ENCODE measurements at places on chromosomes 1 and 21.

GRCh38 chr1:26126321-26127084, 14.9 kb downstream of the PDIK1L start:
- no peak for DNase-seq

GRCh38 chr1:241020851-241021697, 335.9 kb downstream of the RGS7 start:
- peak; percentile 13 for DNase-seq

- no peak for DNase-seq
These were observed 22.1 kb downstream of the PAX7 start for GRCh38 chr1:18652791-18653190.

DNA sequence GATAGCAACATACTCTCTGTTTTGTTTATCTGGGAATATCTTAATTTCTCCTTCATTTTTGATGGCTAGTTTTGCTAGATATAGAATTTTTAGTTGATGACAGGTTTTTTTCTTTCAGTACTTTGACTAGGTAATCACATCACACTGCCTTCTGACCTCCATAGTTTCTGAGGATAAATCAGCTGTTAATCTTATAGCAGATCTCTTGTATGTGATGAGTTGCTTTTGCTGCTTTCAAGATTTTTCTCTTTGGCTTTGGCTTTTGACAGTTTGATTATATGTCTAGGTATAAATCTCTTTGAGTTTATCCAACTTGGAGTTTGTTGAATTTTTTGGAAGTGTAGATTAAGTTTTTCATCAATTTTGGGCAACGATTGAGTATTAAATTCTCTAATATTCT, 142.6 kb downstream of the ZNF644 start:
- DNase-seq = no peak

DNA sequence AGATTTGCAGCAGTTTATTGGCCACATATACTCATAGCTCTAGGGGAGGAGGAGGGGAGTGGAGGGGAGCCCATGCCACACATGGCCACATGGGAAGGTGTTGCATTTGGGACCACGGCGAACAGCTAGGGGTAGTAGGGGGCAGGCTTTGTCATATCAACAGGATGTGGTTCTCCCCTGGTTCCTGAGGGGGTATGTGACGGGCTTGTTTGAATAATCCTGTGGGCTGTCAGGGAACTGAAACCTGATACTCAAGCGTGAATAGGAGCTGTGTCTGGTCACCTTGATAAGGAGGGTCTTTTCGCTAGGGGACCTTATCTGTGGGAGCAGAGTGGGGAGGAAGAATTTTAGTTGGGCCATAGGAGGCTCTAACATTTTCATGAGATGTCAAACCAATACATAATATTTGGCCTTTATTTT, 264.7 kb downstream of the CTH start:
- DNase-seq = no peak

DNA sequence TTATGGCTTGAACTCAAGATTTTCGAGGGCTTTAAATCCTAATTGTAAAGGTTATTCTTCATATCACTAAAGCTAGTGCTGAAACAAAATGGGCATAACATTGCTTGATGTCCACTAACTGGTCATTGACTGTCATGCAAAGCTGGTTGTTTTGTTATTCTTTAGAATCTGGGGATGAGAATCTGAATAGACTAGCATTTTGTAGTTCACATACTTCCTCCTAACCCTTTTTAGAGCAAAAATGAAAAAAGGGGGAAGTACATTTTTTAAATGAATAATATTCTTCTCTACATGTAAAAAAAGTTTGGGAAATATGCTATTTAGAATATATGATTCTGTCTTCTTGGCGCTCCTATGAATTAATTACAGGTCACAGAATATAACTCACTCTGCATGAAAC, 72.2 kb upstream of the HMCN1 start:
- DNase-seq = no peak

DNA sequence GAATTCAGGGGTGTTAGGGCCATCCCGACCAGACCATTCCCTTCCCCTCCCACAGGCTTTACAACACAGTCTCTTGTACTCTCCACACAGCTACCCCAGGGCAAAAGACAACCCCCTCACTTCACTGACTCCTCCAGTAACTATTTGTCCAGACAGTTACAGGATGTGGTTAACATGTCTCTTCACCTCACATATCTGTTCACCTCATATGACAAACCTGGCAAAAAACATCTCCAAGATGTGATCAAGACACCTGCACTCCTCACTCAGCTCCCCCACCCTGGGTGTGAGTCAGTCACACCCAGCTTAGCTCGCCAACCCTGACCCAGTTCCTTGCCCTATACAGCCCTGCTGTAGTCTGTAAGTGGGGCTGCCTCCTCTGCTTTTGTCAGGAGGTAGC, 490.5 kb upstream of the CHRM3 start:
- DNase-seq = no peak

GRCh38 chr1:215744419-215744818, 177.3 kb downstream of the KCTD3 start:
- no peak for DNase-seq

GRCh38 chr1:181037386-181037785, 3.6 kb downstream of the MR1 start:
- no peak for DNase-seq

DNA sequence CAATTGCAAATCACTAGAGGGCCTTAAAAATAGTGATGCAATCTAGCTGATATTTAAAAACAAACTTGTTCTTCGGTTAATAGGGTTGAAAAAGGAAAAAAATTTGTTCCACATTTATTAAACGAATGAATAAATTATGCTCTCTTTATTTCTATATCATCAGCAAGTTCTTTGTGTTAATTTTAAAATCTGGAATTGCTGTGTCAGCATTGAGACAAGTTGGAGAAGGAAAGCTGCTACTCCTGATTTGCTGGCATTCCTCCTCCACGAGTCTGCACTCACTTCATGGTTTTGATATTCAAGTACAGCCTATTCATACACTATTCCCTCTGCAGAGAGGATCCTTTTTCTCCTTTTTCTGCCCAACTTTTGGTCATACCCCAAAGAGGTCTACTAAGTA, 117.6 kb downstream of the MRPL39 start:
- DNase-seq = no peak

GRCh38 chr1:243848858-243849420, 1.1 kb downstream of the AKT3 start:
- peak; percentile 85 for DNase-seq

GRCh38 chr1:4169991-4170390, 269.9 kb upstream of the C1orf174 start:
- DNase-seq = no peak

- no peak for DNase-seq
These were observed 6.5 kb downstream of the F3 start for GRCh38 chr1:94535095-94535494.

GRCh38 chr1:172252321-172252720, 168.2 kb upstream of the C1orf105 start:
- DNase-seq = no peak

GRCh38 chr1:180927841-180928240, 15.1 kb downstream of the KIAA1614 start:
- peak; percentile 80 for DNase-seq

DNA sequence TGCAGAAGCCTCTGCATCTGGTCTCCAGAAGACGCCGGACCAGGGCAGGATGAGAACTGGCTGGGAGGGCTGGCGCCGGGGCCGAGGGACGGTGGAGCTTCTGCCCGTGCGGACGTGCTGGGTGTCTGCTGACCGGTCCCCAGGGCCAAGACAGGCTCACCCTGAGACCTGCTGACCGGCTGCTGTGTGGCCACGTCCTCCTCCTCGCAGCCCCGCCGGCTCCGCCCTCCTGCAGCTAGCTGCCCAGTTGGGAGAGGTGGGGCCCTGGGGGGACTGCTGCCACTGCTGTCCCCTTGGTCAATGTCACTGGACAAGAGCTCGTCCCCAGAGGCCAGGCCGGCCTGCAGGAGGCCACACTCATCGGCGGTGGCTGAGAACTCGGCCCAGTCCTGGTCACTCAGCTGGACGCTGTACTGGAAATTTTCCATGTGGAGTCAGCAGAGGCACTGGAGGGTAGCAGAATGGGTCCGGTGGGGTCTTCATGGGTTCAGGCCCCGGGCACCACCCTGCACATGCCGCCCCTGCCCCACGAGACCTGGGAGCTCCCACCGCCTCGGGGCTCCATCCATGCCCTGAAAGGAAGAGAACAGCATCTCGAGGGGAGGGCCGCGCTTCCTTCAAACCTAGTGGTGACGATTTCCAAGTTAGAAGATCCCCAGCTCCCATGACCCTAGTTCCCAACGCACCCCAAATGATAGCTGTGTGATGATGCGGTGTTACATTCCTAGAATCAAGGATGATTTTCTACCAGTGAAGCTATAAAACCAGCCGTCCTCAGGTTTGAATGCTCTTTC, 1.1 kb downstream of the PERM1 start:
- no peak for DNase-seq

GRCh38 chr1:186978596-186979556, 150.1 kb downstream of the PLA2G4A start:
- peak; percentile 33 for DNase-seq

DNA sequence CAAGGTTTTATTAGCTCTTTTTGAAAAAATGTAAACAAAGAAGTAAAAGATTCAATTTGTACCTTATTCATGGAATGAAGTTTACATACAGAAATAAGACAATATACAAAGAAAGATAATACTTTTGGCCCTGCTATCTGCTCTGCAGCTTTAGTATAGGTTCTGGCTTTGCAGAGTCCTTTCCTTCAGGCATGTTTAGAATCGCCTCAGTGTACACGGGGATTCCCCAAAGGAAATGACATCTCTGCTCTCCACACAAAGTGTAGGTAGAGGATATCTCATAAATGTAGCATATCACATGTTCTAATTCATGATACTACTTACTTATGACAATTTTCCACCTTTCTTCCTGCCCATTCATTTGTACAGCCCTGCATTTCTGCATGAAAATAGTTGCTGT, 222.6 kb upstream of the DPYD start:
- no peak for DNase-seq

DNA sequence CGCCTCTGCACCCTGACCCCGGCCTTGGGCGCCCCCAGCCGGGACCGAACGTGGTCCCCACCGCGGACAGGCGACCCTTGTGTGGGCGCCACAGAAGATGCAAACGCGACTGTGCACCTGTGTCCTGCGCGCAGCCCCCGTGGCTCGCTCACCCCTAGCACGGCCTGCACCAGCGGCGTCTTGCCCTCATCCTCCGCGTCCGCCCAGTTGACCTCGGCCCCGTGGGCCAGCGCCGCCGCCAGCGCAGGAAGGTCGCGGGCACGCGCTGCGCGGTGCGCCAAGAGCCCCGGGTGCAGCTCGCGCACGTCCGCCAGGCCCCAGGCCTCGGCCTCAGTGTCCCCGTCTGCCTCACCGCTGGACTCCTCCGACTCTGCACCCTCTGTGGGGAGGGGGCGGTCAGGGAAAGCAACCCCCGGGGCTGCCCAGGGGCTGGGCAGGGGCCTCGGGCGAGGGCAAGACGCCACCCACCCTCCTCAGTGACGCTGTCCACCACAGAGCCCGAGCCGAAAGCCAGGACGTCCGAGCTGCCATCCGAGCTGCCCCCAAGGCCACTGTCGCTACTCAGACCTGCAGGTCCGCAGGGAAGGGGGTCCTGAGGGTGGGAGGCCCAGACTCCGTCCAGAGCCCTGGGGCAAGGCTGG, 13.4 kb downstream of the ACAP3 start:
- DNase-seq = no peak

GRCh38 chr1:95325349-95325748, 91.3 kb downstream of the RWDD3 start:
- DNase-seq = peak; percentile 23

DNA sequence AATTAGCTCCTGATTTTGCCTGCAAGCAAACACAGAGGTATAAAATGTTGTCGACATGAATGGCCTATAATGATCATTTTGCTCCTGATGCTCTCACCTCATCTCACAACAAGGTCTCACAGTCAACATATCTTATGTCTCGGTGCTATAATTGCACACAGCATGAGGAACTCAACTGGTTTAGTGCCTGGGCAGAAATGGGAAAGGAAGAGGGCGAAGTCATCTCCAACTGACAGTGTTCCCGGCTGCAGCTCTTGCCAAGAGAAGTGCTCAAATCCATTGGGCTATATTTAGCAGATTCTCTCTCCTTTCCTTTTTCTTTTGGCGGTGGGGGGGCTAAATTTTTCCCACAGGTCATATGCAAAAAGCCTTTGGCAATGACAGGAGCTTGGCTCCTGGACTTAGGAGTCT, 53.0 kb downstream of the SLC45A1 start:
- DNase-seq = peak; percentile 57

- peak; percentile 24 for DNase-seq
These were observed 56.2 kb upstream of the SMYD2 start for GRCh38 chr1:214224611-214225354.

DNA sequence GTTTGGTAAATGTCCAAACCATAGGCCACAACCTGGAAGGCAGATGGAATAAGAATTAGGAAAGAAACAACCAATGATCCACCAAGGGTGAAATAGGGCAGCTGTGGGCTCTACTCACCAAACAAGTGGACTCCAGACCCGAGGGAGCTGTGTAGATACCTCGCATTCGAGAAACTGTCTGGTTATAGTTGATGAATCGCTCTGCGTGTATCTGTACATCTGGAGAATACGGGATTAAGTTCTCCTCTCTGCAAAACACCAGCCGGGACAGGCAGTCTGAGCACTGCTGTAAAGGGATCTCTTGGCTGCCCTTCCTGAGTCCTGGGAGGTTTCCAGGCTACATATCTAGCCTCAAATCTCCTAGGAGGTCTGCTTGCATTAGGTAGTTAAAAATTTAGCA, 9.4 kb upstream of the UBR4 start:
- DNase-seq = no peak

GRCh38 chr1:7264101-7264500, 478.8 kb downstream of the CAMTA1 start:
- DNase-seq = no peak

DNA sequence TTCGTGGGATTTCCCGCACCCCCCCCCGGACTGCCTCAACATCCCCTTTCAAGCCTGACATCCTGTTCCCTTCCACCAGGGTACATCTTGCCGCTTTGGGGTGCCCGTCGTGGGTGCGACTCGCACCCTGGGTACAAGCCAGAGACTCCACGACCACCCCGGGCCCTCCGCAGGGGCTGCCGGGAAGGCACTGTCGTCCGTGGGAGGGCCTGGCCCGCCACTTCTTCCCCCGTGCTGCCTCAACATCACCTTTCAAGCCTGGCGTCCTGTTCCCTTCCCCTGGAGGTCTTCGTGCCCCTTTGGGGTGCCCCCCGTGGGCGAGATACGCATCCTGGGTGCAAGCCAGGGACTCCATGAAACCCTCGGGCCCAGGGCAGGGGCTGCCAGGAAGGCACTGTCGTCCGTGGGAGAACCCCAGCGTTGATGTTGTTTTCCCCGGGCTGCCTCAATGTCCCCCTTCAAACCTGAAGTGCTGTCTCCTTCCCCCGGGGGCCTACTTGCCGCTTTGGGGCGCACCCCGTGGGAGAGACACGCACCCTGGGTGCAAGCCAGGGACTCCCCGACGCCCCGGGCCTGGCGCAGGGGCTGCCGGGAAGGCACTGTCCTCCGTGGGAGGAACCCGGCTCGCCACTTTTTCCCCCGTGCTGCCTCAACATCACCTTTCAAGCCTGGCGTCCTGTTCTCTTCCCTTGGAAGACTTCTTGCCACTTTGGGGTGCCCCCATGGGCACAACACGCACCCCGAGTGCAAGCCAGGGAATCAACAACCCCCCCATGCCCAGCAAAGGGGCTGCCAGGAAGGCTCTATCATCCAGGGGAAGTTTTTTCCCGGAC, 138.6 kb downstream of the LIPI start:
- no peak for DNase-seq

All from Ammon's horn (tissue), 1 donor.